ENCODE measurements at places on chromosomes 1 and 21.

- DNase-seq, result no peak
Measured at GRCh38 chr1:11374748-11375110, 101.7 kb downstream of the UBIAD1 start.

DNA sequence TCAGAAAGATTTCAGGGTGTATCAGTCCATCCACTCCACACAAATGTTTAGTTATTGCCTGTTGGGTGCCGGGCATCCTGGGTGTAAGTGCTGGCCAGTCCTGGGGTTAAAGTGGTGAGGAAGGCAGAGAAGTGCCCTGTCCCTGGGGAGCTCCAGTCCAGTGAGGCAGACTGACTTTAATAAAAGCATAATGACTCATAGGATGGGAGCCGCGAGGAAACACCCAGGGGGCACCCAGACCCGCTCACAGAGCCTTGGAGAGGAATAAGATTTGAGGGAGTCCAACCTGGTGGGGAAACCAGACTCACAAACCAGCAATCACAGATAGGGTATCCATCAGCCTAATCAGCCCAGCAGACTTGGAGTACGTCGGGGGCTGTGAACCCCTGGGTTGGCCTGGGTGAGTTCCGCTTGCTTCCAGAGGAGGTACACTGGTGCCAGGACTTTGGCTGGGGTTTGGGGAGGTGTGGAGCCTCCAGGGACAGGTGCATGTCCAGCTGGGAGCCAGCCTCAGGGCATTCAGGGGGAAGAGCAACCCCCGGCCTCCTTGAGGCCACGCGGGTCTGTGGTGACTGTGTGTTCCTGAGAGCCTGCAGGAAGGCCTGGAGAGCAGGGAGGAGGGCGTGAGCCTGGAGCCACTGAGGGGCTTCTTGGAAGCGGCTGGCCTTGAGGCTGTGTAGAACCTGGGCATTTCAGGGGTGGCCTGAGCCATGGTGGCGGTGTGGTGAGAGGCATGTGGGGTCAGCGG is 3.7 kb downstream of the PEAR1 start:
- no peak for DNase-seq

GRCh38 chr1:39080831-39081270 is 54.7 kb downstream of the NDUFS5 start:
- DNase-seq, result no peak

DNA sequence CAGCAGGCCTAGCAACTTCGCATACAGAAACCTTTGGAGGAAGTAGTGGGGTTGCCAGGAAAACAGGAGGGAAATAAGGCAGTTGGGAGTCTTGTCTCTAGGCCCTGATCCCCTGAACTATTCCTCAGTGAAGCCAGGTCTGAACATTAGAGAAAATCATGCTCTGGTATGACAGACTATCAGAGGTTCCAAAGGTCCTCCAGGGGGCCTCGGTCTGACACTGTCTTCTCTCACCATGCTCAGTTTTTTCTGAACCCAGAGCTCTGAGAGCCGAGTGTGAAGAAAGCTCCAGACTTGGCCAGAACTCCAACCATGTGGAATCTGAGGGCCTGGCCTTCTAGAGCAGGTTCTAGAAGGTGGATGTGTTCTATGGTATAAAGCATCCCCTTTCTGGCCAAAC is 4.0 kb downstream of the TOMM40L start:
- no peak for DNase-seq

- DNase-seq, result no peak
Measured at GRCh38 chr1:23013657-23014056, 2.0 kb downstream of the TEX46 start.

DNA sequence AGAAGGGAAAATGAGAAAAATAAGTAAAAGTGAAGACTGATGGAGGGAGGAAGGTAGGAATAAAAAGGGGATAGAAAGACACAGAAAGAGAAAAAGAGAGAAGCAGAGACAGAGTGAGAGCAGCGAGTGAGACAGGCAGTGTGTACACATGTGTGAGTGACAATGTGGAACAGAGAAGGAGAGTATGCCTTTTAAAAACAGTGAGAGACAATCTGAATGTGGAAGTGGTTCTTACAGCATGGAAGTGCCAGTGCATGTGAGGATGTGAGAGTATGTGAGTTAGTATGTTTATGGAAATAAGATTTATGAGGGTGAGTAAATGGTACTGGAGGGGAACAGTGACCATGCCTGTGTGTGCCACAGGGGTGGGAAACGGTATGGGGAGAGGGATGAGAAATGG is 1.2 kb downstream of the NEGR1 start:
- DNase-seq, result no peak

DNA sequence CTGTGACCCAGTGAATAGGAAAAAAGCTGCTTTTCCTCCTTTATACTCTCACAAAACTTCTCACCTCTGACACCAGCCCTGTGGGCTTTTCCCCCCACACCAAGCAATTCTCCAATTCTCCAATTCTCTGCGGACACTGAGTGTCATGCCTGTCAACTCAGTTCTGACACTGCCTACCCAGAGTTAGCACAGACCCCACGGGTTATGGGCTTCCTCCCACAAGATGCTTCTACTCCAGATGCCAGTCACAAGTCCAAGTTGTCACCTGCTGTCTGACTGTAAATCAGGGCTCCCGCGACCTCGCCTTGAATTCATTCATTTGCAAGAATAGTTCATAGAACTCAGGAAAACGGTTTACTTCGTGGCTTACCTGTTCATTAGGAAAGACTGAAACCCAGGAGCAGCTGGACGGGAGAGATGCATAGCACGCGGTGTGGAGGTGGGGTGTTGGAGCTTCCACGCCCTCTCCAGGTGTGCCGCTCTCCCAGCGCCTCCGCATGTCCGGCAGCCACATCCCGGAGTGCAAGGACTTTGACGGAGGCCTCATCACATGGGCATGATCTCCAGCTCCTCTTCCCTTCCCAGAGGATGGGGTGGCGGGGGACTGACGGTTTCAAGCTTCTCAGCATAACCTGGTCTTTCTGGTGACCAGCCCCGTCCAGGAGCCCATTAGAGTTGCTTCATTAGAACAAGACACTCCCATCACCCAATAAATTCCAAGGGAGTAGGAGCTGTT is 154.7 kb downstream of the PGBD5 start:
- no peak for DNase-seq
